ENCODE measurements at places on chromosomes 13 and 19.

- peak; percentile 88 for DNase-seq
Observed at GRCh38 chr19:10259162-10259905, 7.3 kb downstream of the MRPL4 start.

DNA sequence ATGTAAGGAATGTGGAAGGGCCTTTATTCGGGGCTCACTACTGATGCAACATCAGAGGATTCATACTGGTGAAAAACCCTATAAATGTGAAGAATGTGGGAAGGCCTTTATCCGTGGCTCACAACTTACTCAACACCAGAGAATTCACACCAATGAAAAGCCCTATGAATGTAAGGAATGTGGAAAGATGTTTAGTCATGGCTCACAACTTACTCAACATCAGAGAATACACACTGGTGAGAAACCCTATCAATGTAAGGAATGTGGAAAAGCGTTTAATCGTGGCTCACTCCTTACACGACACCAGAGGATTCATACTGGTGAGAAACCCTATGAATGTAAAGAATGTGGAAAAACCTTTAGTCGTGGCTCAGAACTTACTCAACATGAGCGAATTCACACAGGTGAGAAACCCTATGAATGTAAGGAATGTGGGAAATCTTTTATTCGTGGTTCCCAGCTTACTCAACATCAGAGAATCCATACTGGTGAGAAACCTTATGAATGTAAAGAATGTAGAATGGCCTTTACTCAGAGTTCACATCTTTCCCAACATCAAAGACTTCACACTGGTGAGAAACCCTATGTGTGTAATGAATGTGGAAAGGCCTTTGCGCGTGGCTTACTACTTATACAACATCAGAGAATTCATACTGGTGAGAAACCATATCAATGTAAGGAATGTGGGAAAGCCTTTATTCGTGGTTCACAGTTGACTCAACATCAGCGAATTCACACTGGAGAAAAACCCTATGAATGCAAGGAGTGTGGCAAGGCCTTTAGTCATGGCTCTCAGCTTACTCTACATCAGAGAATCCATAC lies 44.3 kb downstream of the ZNF585A start:
- no peak for DNase-seq

DNA sequence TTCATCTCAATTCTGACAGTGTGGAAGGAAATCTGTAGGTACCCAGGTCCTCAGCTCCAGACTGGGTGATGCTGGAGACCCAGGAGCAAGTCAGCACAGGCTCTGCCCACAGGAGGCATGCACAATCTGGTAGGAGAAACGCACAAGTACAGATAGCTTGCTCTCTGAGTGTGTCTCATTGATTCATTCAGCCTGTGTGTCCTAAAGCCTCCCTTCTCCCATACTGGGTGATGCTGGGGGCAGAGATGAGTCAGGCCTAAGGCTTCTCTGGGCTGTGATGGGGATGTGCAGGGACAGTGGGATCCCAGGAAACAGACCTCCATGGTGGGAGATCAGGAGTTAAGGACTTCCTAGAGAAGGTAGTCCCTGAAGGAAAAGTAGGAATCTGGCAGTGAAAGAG lies 6.8 kb downstream of the ZNF526 start:
- DNase-seq, result no peak

DNA sequence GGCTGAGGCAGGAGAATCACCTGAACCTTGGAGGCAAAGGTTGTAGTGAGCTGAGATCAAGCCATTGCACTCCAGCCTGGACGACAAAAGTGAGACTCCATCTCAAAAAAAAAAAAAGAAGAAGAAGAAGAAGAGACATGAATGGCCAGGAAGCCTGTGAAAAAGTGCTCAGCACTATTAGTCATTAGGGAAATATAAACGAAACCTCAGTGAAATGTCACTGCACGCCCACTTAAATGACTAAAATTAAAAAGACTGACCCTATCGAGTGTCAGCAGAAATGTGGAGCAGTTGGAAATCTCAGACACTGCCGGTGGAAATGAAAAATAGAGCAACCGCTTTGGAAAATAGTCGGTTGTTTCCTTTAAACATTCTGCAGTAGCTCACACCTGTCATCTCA lies 5.5 kb upstream of the TYROBP start:
- DNase-seq, result no peak

DNA sequence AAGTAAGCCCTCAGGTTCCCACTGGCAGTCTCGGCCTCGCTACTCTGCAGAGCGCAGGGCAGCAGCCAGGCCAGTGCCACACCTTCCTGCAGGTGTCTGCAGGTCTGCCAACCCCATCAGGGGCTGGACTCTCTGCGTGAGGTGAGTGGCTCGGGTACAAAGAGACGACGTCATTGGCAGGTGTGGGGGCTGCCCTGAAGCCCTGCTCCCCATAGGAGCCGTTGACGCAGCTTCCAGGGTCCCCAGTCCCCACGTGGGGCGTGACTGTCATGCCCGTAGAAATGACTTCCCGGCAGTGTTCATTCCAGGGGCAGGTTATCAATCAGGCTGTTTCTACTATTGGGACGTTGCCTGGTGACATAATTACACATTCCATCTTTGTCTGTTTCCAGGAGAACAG lies 15.3 kb upstream of the GJB6 start:
- no peak for DNase-seq

DNA sequence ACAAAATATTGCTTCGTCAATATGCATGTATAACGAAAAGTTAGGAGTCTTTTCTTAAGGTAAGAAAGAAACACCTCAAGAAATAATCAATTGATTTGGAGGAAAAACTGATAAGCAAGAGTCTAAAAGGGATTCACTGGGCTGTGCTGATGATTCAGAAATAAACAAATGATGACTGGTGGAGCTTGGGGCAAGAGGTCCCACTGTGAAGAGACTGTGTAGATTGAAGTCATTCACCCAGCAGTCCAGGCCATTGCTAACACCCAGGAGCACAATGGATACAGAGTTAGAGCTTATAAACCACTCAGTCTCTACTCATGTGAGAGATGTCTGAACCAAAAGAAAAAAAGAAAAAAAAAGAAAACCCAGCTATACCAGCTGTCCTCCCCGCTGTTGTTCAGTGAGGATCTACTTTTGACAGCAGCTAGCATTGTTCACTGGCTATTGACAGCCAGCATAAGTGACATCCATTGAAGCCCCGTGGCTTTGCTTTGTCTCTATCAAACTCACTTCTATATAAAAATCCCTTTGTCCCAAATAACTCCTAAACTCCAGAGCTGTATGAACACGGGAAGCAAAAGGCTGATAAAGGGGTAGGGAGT lies 255.5 kb downstream of the KCTD12 start:
- DNase-seq, result no peak

GRCh38 chr13:100658363-100658762 lies 16.2 kb downstream of the TMTC4 start:
- no peak for DNase-seq

DNA sequence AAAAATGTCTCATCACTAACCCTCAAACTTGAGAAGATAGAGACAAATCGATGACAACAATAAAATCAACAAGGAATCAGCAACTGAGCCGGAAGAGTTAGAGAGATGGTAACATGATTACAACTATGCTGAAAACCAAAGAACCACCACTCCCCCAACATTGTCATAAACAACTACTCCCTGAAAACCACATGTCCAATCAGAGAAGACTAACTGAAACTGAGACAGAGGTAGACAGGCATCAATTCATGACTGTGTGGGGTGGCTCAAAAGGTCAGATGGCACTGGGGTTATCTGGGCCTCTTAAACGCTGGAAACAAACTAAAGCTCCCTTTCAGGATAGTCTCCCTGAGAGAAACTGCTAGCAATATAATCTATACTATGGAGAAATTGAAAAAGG lies 488.8 kb downstream of the KCTD12 start:
- no peak for DNase-seq

GRCh38 chr19:30799865-30800755 lies 427.9 kb downstream of the ZNF536 start:
- peak; percentile 74 for DNase-seq

DNA sequence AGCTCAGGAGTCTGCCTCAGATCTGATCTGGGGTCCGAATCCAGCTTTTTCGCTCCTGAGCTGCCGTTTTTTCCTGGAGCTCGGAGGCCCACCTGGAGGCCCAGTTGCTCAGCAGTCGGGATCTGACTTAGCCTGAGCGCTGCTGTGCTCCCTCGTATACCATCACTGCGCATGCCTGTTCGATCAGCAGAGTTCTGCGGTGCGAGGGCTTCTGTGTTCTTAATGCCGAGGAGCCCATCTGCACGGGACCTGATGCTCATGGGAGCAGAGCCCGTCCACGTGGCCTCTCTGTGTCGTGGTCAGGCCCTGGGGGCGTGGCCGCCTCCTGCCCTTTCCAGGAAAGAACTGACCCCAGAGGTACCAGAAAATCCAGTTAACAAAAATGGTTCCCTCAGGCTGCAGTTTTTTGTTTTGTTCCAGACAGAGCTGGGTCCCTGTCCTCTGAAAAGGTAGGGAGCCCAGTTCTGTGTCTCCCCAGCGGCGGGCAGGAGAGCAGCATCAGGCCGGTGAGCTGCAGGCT lies 57.4 kb downstream of the MCF2L start:
- DNase-seq, result no peak

- no peak for DNase-seq
Observed at GRCh38 chr13:43510956-43511901, 275.5 kb downstream of the ENOX1 start.

DNA sequence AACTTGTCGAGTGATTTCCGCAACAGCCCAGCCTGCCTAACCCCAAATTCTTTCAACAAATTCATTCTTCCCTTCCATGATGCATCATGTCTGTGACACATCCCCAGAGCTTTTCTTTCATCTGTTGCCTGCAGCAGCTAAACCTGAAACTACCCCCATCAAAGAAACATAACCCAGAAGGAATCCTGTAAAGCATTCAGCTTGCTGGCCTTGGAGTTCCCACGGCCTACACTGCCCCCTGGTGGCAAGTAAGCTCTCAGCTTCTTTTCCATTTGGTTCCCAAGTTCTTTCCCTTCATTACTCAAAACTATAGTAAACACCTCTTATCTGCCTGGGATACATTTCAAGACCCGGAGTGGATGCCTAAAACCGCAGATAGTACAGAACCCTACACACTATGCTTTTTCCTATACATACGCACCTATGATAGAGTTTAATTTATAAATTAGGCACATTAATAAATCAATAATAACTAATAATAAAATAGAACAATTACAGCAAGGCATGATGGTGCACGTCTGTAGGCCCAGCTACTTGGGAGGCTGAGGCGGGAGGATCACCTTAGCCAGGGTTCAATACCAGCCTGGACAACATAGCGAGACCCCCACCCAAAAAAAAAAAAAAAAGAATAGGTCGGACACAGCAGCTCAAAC lies 7.4 kb downstream of the ETHE1 start:
- DNase-seq, result peak; percentile 80

DNA sequence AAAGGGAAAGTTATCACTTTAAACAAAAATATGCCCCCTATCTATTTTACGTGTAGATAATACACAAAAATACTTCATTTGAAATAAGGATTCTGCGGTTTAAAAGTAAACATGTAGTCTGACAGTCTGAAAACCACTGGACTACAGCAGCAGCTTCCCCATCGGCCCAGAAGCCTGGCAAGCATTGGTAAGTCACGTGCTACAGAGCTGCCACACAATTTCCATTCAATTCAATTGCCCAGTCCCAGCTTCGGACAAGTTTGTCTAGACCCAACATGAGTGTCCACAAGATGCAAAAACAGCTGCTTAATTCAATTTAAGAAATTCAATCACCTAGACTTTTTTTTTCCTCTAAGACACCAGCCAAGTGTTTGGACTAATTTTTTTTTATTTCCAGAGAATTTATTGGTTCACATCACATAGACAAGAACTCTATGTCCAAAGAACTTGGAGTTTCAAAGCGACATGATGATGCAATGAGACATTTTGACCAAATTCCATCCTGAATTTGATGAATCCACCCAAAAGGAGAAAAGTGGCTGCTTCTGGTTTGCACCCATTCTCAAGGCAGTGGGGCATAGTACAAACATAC lies 458.9 kb downstream of the COG6 start:
- DNase-seq, result no peak

DNA sequence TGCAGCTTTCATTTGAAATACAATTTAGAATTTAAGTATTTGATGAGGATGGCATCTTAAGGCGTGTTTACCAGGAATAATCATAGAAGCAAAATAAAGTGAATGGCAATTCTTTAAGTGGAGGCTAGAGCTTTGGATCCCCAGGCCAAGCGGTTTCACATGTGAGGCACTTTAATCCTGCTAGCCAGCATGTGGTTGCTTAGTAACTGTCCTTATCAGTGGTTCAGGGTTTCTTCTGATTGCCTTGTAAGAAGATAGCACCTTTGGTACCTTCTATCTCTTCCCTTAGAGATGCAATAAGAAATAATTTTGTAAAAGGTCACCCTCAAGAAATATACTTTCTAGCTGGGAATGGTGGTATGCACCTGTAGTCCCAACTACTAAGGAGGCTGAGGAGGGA lies 38.9 kb upstream of the SERP2 start:
- no peak for DNase-seq

- DNase-seq, result no peak
Observed at GRCh38 chr19:35251456-35251855, 2.7 kb downstream of the LSR start.

DNA sequence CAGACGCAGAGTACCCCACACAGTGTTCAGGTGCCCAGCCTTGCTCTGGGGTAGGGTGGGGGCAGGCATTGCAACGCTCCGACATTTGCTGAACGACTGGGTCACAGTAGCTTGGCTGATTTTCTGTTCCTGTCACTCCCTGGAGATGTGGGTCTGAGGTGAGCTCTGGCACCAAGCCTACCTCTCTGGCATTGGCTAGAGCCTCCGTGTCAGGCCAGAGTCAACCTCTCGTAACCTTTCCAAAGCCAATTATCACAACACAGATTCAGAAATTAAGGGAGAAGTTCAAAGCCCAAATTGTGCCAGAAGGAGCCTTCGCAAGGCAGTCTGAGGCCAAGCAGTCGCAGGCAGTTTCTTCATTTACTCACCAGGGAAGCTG lies 117.2 kb downstream of the IRS2 start:
- no peak for DNase-seq

- DNase-seq, result no peak
Observed at GRCh38 chr13:88257706-88258105, 586.5 kb downstream of the SLITRK5 start.

GRCh38 chr13:30332456-30333143 lies 25.2 kb upstream of the KATNAL1 start:
- no peak for DNase-seq
